ENCODE measurements at places on chromosomes 2 and 18.

DNA sequence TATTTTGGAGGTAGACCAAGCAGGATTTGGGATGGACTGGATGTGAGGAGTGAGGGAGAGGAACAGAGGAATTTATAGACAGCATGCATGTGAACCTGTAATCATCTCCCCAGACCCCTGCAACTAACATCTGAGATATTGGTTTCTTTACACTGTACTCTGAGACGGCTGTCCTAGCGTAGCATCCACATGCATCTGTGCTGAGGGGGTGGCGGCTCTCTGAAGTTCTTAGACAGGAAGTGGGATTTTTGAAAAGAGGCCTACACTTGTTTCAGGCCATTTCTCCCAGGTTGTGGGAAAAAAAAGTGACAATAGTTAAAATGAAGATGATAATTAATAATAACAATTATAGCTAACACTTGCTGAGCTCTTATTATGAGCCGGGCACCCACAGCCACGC, 150.2 kb upstream of the GATA6 start:
- DNase-seq, result no peak

GRCh38 chr18:23283916-23284430, 148.7 kb downstream of the CABLES1 start:
- DNase-seq, result no peak

DNA sequence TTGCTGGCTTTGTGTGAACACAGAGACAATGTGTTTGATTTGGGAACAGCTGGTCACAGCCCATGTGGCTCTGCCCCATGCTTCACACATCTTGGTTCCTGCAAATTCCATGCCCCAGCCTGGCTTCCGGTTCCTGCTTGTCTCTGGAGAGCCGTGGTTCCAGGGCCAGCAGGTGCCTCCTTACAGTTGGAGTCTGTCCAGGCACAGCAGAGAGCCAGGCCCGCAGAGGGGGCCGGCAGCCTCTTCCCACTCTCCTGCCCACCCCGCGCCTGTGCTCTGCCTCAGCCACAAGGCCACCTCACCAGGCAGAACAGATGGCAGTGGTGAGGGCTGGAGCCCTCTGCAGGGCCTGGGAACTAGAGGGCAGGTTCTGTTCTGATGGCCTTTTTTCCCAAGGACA, 81.5 kb downstream of the LDLRAD4 start:
- no peak for DNase-seq

DNA sequence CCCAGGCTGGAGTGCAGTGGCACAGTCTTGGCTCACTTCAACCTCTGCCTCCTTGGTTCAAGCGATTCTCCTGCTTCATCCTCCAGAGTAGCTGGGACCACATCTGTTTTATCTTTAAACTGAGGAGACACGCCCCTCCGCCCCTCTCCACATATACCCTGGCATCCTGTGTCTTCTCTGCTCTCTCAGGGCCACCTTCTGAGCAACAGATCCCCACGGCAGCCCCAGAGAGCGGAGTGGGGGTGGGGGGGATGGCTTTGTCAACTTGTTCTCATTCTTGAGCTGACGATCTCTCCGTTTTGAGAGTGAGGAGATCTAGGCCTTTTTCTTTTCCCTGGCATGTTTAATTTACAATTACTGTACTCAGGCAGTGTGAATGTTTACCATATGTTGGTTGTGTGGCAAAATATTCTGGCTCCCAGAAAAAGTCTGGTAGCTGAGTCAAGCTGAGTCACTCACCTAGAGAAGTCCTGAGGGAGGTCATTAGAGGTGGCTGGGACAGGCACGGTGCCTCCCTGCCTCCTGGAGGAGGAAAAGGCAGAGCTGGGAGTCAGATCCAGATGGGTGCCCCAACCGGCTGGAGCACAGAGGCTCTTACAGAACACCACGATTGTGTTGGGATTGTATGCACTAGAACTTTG, 19.5 kb upstream of the ID2 start:
- no peak for DNase-seq

Data from NCI-H187 (cell line).